Transverse colon (tissue), 4 donors: ENCODE measurements at places on chromosomes 5 and 9. TPM values are rescaled to one million over a fixed set of nuclear protein-coding genes. Genes with fewer than 3 reads are reported as not detected.
A peak's percentile ranks its signal among the peaks of the same experiment; 100 is the strongest.

The SELENOP gene
- 1,504 TPM for total RNA-seq

DNA sequence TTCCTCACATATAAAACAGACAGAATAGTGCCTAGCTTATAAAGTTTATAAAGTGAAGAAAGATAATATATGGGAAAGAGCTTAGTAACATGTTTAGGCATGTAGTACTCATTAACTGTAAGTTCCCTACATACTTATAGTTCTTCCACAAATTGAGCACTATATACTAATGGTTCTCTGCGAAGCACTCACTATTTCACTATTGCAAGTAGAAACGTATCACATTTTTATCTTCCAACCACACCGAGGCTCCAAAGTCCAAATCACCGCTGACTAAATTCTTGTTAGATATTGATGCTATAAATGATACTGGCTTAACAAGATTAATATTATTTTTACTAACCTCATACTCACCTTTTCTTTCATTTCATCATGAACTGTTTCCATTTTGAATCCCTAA lies 61.0 kb downstream of the FBXW11 start:
- no peak overlapping the region for H3K4me3 ChIP-seq
- DNase-seq: no peak
- H3K27me3 ChIP-seq: no peaks in the 10 kb centered on the region
- H3K27ac ChIP-seq: no peak overlapping the region
- no peaks in the 10 kb centered on the region for H3K36me3 ChIP-seq

The TAF11L10 gene
- total RNA-seq: not detected

DNA sequence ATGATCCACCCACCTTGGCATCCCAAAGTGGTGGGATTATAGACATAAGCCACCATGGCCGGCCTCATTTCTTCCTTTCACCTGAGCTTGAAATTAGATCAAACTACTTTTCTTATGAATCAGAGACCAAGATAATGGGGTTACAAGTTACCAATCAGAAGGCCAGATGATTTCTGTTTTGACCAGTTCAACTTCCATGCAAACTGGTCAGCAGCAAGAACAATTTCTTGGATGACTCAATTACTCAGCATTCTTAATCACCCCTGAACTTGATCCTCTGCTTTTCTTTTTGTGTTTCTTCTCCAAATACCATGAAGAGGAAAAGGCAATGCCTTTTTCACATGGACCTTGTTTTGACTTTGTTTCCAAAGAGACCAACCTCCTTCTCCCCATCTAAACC lies 10.0 kb upstream of the PLIN2 start:
- H3K27me3 ChIP-seq: no peaks in the 10 kb centered on the region
- no peaks in the 10 kb centered on the region for H3K4me1 ChIP-seq
- DNase-seq: no peak
- no peaks in the 10 kb centered on the region for H3K36me3 ChIP-seq
- no peak overlapping the region for H3K27ac ChIP-seq

DNA sequence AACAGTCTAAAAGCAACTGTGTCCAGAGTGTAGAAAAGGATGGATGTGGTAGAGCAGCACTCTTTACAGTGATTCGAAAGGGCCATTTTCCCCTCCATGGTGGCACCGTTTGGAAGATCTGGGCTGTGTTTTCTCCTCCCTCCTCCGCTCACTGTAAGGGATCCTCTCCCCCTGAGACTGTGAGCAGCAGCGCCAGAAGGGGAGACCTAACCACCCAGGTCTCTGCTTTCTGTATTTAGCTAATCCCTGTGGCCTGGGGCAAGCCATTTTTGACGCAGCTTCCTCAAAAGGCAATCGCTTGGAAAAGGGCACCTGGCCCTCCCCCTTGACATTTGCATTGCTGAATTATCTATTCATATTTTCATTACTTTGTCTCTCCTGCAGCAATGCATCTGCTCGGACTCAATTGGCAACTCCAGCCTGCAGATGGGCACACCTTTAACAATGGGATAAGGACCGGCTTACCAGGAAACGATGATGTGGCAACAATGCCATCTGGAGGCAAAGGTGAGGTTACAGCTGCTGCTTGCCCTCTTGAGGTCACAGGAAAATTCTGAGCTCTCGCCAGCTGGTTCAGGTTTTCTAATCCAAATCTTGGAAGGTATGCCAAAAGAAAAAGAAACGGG lies 244.3 kb upstream of the WWC1 start:
- H3K4me1 ChIP-seq: peaks cover 7% of the 10 kb centered on the region
- H3K4me3 ChIP-seq: no peak overlapping the region
- H3K27ac ChIP-seq: no peak overlapping the region
- no peaks in the 10 kb centered on the region for H3K27me3 ChIP-seq

- H3K36me3 ChIP-seq: no peaks in the 10 kb centered on the region
- no peak overlapping the region for H3K4me3 ChIP-seq
- H3K27me3 ChIP-seq: no peaks in the 10 kb centered on the region
- peak overlapping the region; percentile 85 for H3K27ac ChIP-seq
Observed at GRCh38 chr9:691825-692400, 149.6 kb upstream of the DMRT1 start.

DNA sequence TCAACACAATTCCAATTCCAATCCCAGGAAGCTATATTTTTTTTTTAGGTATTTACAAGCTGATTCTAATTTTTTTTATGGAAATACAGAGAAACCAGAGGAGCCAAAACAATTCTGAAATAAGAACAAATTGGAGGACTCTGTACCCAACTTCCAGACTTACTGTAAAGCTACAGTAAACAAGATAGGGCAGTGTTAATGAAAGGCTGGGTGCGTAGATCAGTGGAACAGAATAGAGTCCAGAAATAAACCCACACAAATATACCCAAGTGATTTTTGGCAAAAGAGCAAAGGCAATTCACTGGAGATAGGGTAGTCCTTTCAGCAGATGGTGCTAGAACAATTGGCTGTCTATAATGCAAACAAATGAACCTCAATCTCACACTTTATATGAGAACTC lies 50.6 kb downstream of the WHRN start:
- H3K27me3 ChIP-seq: no peaks in the 10 kb centered on the region
- DNase-seq: no peak
- no peak overlapping the region for H3K4me3 ChIP-seq
- no peak overlapping the region for H3K27ac ChIP-seq
- no peaks in the 10 kb centered on the region for H3K4me1 ChIP-seq

DNA sequence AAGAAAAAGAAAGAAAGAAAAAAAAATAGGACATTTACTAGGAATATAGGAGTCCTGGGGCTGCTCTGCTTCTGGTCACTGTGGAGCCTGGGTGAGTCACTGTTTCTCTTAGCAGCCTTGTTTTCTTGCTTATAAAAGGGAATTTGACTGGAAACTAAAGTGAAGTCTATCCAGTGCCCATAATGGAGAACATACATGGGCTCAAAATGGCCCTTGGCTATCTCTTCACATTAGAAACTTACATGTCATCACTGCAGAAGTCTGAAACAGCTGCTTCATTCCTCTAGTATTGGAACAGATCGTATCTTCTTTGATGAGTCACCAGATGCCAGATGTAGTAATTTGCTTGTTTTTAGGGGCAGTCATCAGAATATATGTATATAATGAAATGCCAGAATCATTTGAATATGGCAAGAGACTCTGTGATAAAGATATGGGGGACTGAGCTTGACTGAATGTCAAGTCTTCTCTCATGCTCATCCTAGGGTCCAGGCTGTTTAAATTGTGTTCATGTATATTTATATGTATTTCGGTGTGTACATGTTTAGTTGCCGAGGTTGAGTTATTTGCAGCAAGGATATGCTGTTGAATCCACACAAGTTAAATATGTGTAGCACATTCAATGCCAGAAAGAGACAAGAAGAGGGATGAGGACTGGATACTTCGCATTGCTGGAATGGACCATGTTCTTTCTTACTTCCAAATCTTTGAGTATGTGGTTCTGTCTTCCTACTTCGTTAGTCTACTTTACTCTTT lies 56.7 kb downstream of the SGCD start:
- H3K36me3 ChIP-seq: no peaks in the 10 kb centered on the region
- no peaks in the 10 kb centered on the region for H3K27me3 ChIP-seq
- no peak overlapping the region for H3K4me3 ChIP-seq
- H3K4me1 ChIP-seq: no peaks in the 10 kb centered on the region
- H3K27ac ChIP-seq: no peak overlapping the region

The UBQLN1 gene
- 87.3 TPM for total RNA-seq

DNA sequence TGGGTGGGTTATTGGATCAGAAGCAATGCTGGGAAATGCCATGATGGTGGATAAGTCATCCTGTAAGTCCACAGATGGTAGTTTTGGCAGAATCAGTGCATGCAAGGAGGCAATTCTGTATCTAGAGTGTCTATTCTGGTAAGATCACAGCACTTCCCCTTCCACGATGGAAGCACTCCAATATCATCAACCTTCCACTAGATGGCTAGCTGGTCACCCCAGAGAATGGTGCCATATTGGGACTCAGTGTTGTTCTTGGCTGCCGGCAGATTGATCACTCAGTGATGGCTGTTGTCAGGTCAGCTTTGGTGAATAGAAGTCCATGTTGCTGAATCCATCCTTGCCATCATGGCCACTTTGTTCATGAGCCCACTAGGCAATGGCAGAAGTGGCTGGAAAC lies 553.5 kb downstream of the CSNK1G3 start:
- H3K27me3 ChIP-seq: no peaks in the 10 kb centered on the region
- no peak for DNase-seq
- no peaks in the 10 kb centered on the region for H3K4me1 ChIP-seq
- H3K4me3 ChIP-seq: no peak overlapping the region

DNA sequence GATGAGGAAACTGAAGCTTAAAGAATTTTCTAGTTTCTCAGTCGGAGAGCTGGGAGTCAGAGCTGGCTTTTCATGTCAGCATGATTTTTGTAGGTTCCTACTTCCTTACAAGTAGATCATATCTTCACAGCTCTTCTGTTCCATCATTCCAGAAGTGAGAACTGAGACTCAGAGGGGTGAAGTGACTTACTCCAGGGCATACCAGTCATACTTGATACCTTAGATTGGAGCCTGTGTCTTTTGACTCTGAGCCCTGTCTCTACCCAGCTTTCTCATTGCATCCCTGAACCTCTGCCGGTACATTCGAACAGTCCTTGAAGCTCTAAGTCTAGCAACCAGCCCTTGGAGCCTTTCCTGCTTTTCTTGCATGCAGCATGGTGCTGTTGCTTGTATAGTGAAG lies 53.3 kb downstream of the MCCC2 start:
- H3K4me1 ChIP-seq: no peaks in the 10 kb centered on the region
- no peak overlapping the region for H3K27ac ChIP-seq
- no peak for DNase-seq

GRCh38 chr9:95461448-95462248 lies 55.1 kb downstream of the PTCH1 start:
- H3K4me3 ChIP-seq: no peak overlapping the region
- no peak for DNase-seq
- H3K27ac ChIP-seq: peak overlapping the region; percentile 72
- no peaks in the 10 kb centered on the region for H3K36me3 ChIP-seq
- H3K4me1 ChIP-seq: peaks cover 30% of the 10 kb centered on the region

GRCh38 chr5:33023649-33024048 lies 312.5 kb downstream of the NPR3 start:
- no peaks in the 10 kb centered on the region for H3K27me3 ChIP-seq
- H3K4me1 ChIP-seq: no peaks in the 10 kb centered on the region
- H3K36me3 ChIP-seq: no peaks in the 10 kb centered on the region
- H3K4me3 ChIP-seq: no peak overlapping the region

DNA sequence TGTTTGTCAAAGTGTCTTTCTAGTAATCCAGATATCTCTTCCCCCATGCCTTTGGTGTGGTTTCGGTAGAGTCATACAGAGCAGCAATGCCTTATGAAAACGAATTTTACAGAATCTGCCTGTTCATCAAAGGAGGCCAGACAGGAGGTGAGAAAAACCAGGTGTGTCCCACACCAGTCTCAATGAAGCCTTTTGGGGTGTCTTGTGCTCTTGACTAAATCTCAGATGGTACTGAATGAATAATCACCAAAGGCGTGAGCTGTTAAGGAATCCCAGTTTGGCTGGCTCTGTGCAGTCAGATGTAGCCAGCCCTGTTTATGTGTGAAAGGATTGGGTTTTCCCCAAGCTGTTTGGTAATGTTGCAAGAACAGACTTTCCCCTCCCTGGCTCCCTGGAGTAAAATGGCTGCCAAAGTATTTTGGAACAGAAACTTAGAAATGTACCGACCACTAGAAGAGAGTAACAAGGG lies 70.8 kb upstream of the CDKN2B start:
- no peaks in the 10 kb centered on the region for H3K4me1 ChIP-seq
- DNase-seq: no peak
- H3K27ac ChIP-seq: no peak overlapping the region
- H3K36me3 ChIP-seq: no peaks in the 10 kb centered on the region

- DNase-seq: no peak
- no peak overlapping the region for H3K4me3 ChIP-seq
- H3K27me3 ChIP-seq: no peaks in the 10 kb centered on the region
- H3K36me3 ChIP-seq: no peaks in the 10 kb centered on the region
Observed at GRCh38 chr5:141853895-141854626, 24.1 kb downstream of the PCDH1 start.

- H3K27ac ChIP-seq: no peak overlapping the region
- no peaks in the 10 kb centered on the region for H3K4me1 ChIP-seq
- peaks cover 34% of the 10 kb centered on the region for H3K27me3 ChIP-seq
- H3K36me3 ChIP-seq: no peaks in the 10 kb centered on the region
- H3K4me3 ChIP-seq: no peak overlapping the region
- DNase-seq: no peak
Observed at GRCh38 chr5:73351593-73351992, 97.0 kb downstream of the FOXD1 start.

GRCh38 chr9:4102078-4102477 lies 197.8 kb downstream of the GLIS3 start:
- no peak overlapping the region for H3K4me3 ChIP-seq
- H3K27me3 ChIP-seq: no peaks in the 10 kb centered on the region
- H3K27ac ChIP-seq: no peak overlapping the region
- no peak for DNase-seq

The PCDHA7 gene
- total RNA-seq: 1.4 TPM

DNA sequence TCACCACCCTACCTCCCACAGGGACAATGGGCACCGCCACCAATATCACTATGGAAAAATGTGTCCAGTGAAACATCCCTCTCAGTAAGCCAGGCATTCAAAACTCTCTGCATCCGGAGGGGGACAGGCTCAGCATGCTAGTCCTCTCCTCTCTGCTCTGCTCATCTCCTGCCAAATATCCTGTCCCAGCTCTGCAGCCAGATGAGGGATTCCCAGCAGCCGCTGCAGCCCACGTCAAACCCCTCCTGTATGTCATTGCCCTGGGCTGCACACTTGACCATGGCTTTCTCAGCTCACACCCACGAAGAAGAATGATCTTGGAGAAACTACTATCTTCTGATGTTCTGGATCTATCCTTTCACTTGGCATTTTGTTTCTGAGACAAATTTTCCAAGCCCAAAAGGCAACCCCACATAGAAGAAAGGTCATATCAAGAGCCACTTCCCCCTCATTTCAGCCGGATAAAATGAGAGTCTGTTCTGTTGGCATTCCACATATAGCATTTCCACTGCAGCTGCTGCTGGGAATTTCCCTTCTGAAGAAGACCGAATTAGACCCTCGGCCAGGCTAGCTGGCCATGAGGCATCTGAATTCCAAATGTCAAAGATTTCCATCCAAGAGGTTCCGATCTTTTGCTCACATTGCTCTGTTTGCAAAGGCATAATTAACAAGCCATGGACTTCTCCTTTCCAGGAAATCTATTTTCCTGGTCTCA lies 338.0 kb downstream of the ACTL7B start:
- H3K4me3 ChIP-seq: no peak overlapping the region
- no peaks in the 10 kb centered on the region for H3K4me1 ChIP-seq
- H3K27me3 ChIP-seq: no peaks in the 10 kb centered on the region
- DNase-seq: no peak
- H3K27ac ChIP-seq: no peak overlapping the region
